ENCODE measurements at places on chromosomes 3 and 15. TPM values are rescaled to one million over a fixed set of nuclear protein-coding genes. Genes with fewer than 3 reads are reported as not detected.
A peak's percentile ranks its signal among the peaks of the same experiment; 100 is the strongest.

DNA sequence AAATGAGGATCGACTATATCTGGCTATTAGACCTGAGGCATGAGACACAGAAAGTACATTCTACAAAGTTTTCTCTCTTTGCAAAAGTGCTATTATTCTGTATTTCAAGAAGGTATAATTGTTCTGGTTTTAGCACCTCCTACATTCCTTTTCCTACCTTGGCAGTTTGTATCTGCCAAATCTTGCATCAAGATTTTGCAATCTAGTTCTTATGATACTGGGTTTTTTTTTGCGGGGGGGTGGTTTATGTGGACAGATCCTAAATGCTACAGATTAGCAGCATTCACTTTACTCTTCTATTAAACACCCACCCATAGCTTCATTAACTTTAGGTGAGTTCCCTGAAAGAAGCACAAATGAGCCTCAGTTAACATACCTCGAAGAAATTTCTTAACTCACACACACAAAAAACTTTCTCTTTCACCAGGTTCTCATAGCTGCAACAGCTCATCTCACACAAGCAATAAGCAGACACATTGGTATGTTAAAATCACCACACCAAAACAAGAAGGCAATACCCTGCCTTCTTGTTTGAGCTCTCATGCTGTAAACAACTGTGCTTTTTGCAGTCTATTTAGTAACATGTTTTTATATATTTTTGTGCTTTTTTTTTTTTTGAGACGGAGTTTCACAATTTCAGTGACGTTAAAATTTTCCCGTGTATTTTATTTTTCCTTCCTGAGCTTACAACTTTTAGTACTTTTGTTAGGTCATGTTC lies 73.0 kb upstream of the VGLL4 start:
- no peak for DNase-seq
- no peak overlapping the region for H3K27ac ChIP-seq
- no peak overlapping the region for H3K4me3 ChIP-seq
- H3K27me3 ChIP-seq = peaks cover 6% of the 10 kb centered on the region

The SAXO2 gene
- total RNA-seq = 4.4 TPM

GRCh38 chr3:126528800-126529541 lies 5.0 kb downstream of the CHST13 start:
- no peaks in the 10 kb centered on the region for H3K36me3 ChIP-seq
- H3K4me3 ChIP-seq = no peak overlapping the region
- H3K27me3 ChIP-seq = no peaks in the 10 kb centered on the region
- H3K27ac ChIP-seq = no peak overlapping the region

GRCh38 chr3:20769430-20769829 lies 583.4 kb upstream of the SGO1 start:
- no peak overlapping the region for H3K27ac ChIP-seq
- DNase-seq = no peak
- no peaks in the 10 kb centered on the region for H3K27me3 ChIP-seq
- H3K4me3 ChIP-seq = no peak overlapping the region
- H3K4me1 ChIP-seq = no peaks in the 10 kb centered on the region

GRCh38 chr3:20912406-20912805 lies 726.4 kb upstream of the SGO1 start:
- no peaks in the 10 kb centered on the region for H3K36me3 ChIP-seq
- no peak overlapping the region for H3K4me3 ChIP-seq
- no peaks in the 10 kb centered on the region for H3K27me3 ChIP-seq
- H3K4me1 ChIP-seq = no peaks in the 10 kb centered on the region

DNA sequence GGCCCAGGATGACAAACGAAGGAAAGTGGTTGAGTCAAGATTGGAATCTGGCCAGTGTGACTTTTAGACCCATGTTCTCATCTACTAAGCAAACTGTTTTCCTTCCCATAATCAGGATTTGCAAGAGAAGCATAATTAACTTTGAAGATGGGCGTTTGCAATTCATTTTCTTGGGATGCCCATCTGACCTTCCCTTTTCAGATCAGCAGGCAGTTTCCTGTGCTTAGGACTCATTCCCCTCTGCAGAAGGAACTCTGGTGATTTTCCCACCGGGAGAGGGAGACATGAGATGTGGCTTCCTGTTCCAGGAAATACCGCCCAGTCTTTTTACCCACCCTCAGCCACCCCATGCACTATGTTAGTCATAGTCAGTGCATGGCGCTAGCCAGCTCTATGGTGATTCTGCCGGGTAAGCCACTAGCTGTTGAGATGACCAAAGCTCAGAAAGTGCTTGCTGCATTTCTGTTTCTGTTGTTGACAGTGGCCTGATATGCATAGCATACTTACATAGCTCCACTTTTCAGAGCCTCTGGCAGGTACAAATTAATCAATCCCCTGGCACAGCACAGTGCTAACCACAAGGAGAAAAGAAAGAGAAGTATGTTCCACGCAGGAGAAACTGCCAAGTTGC lies 129.4 kb downstream of the VGLL4 start:
- H3K27me3 ChIP-seq = no peaks in the 10 kb centered on the region
- peaks cover 7% of the 10 kb centered on the region for H3K4me1 ChIP-seq
- no peak for DNase-seq
- peaks cover 9% of the 10 kb centered on the region for H3K36me3 ChIP-seq
- H3K4me3 ChIP-seq = no peak overlapping the region

GRCh38 chr15:85361323-85361722 lies 19.1 kb upstream of the AKAP13 start:
- no peak overlapping the region for H3K27ac ChIP-seq
- H3K4me1 ChIP-seq = peaks cover 10% of the 10 kb centered on the region

GRCh38 chr3:187005827-187006481 lies 75.6 kb downstream of the ST6GAL1 start:
- H3K27ac ChIP-seq = peak overlapping the region; percentile 73
- no peak for DNase-seq
- H3K27me3 ChIP-seq = no peaks in the 10 kb centered on the region
- peaks cover 51% of the 10 kb centered on the region for H3K36me3 ChIP-seq
- no peak overlapping the region for H3K4me3 ChIP-seq

- no peak for DNase-seq
- H3K36me3 ChIP-seq = no peaks in the 10 kb centered on the region
- no peaks in the 10 kb centered on the region for H3K4me1 ChIP-seq
- peaks cover 14% of the 10 kb centered on the region for H3K27me3 ChIP-seq
Measured at GRCh38 chr3:185162634-185163033, 9.8 kb upstream of the C3orf70 start.

GRCh38 chr3:156862338-156862737 lies 36.2 kb downstream of the LEKR1 start:
- no peaks in the 10 kb centered on the region for H3K4me1 ChIP-seq
- H3K36me3 ChIP-seq = no peaks in the 10 kb centered on the region
- no peak overlapping the region for H3K4me3 ChIP-seq
- H3K27ac ChIP-seq = no peak overlapping the region
- no peaks in the 10 kb centered on the region for H3K27me3 ChIP-seq
- DNase-seq = no peak

DNA sequence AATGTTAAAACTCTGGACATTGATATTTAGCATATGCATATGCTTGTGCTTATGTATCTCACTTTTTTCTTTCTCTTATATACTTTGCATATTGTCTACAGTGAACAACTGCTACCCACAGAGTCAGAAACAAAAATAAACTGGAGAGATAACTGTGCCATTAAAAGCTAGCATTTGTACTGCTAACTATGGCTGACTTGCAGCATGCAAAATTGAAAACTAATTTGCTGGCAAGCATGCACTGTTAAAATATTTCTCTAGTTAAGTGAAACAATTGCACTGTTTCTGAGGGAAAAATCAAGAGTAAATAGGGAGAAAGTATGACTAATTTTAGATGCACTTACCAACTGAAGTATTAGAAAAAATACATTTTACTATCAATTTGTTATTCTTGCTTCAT lies 177.8 kb downstream of the CBLB start:
- H3K4me1 ChIP-seq = peaks cover 35% of the 10 kb centered on the region
- no peak overlapping the region for H3K27ac ChIP-seq
- H3K27me3 ChIP-seq = no peaks in the 10 kb centered on the region
- H3K36me3 ChIP-seq = peaks cover 45% of the 10 kb centered on the region
- no peak overlapping the region for H3K4me3 ChIP-seq

GRCh38 chr3:129837065-129837642 lies 56.4 kb downstream of the TMCC1 start:
- peaks cover 11% of the 10 kb centered on the region for H3K4me1 ChIP-seq
- H3K36me3 ChIP-seq = peaks cover 14% of the 10 kb centered on the region
- no peak overlapping the region for H3K27ac ChIP-seq
- H3K4me3 ChIP-seq = no peak overlapping the region
- no peaks in the 10 kb centered on the region for H3K27me3 ChIP-seq

- H3K27me3 ChIP-seq = peaks cover 23% of the 10 kb centered on the region
- H3K27ac ChIP-seq = no peak overlapping the region
- H3K4me3 ChIP-seq = no peak overlapping the region
- no peaks in the 10 kb centered on the region for H3K4me1 ChIP-seq
Measured at GRCh38 chr15:61839546-61839945, 220.7 kb downstream of the VPS13C start.

The C3orf22 gene
- not detected for total RNA-seq

DNA sequence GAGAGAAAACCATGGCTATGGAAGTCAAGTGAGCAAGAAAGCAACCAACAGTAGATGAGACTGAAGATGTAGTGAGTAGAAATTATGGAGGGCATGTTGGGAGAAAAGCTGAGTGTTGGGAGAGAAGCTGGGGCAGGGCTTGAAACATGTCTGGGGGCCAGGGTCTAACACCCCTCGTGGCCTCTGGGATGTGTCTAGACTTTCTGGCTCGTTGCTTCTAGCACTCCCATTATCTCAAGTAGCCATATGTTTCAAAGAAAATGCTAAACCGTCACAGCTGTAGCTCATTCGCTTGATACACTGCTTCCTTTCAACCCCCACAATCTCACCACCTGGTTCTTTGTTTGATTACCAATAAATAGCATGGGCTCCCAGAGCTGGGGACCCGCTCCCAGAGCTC lies 83.8 kb upstream of the BCHE start:
- H3K4me3 ChIP-seq = no peak overlapping the region
- no peak for DNase-seq
- no peaks in the 10 kb centered on the region for H3K4me1 ChIP-seq
- H3K27ac ChIP-seq = no peak overlapping the region
- no peaks in the 10 kb centered on the region for H3K27me3 ChIP-seq

- H3K36me3 ChIP-seq = peaks cover 37% of the 10 kb centered on the region
- peak overlapping the region; percentile 99 for H3K27ac ChIP-seq
- H3K27me3 ChIP-seq = no peaks in the 10 kb centered on the region
Measured at GRCh38 chr3:52240059-52240885, 1.3 kb upstream of the TWF2 start.

The MAPKBP1 gene
- 19.0 TPM for total RNA-seq

The APOD gene
- total RNA-seq = not detected

The TNFAIP8L3 gene
- total RNA-seq = not detected

The LYZL4 gene
- not detected for total RNA-seq

- H3K27ac ChIP-seq = no peak overlapping the region
- DNase-seq = no peak
- H3K27me3 ChIP-seq = no peaks in the 10 kb centered on the region
- no peaks in the 10 kb centered on the region for H3K4me1 ChIP-seq
- no peaks in the 10 kb centered on the region for H3K36me3 ChIP-seq
Measured at GRCh38 chr3:154819491-154819890, 260.6 kb upstream of the MME start.

DNA sequence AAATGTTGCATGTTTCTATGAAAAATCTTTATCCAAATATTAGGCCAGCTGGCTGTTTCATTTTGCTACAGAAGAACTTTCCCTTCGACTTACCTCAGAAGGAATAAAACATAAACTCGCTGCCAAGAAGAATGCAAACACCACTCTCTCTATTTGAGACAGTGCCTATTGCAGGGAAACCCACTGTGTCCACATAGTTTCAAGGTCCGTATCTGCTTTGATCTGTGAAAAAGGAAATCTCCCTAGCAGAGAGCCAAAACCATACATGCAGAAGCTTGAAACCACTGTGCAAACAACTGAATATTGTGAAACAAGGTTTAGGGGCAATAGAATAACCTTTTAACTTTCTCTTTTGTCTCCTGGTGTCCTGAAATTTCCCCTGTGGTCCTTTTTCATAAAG lies 35.0 kb upstream of the CAPN7 start:
- H3K4me1 ChIP-seq = no peaks in the 10 kb centered on the region
- H3K4me3 ChIP-seq = no peak overlapping the region
- peaks cover 11% of the 10 kb centered on the region for H3K27me3 ChIP-seq
- no peaks in the 10 kb centered on the region for H3K36me3 ChIP-seq

The HHLA2 gene
- 0.70 TPM for total RNA-seq

The TEX55 gene
- not detected for total RNA-seq

DNA sequence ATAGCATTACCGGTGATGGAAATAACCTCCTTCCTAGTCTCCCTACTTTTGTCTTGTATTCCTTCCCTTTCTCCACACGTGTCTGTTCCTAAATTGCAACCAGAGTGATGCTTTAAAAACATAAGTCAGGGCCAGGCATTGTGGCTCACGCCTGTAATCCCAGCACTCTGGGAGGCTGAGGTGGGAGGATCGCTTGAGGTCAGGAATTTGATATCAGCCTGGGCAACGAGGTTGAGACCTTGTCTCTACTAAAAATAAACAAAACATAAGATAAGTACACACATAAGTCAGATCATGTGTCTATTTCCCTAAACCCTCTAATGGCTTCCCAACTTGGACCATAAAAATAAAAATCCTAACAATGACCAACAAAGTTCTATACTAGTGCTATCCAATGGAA lies 18.4 kb downstream of the ARMC8 start:
- no peak for DNase-seq
- H3K4me1 ChIP-seq = peaks cover 36% of the 10 kb centered on the region
- peaks cover 24% of the 10 kb centered on the region for H3K36me3 ChIP-seq

The CHRNA3 gene
- total RNA-seq = not detected

DNA sequence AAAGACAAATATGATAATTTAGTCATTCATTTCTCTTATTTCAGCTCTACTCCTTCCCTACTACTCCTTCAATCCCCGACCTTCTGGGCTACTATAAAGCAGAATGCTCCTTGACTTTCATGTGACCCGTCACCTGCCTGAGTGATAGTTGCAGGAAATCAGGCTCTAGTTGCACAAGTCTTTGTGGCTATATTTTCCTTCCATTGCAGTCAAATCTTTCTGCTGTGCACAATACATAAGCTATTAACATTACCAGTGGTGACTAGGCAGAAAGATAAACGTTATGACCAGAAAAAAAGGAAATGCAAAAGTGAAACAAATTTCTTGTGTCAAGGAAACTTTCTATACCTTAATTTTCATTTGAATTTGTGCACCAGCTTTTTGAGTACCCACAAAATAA lies 2.3 kb downstream of the SUCNR1 start:
- H3K4me3 ChIP-seq = no peak overlapping the region
- no peak overlapping the region for H3K27ac ChIP-seq
- H3K4me1 ChIP-seq = peaks cover 16% of the 10 kb centered on the region
- no peak for DNase-seq

DNA sequence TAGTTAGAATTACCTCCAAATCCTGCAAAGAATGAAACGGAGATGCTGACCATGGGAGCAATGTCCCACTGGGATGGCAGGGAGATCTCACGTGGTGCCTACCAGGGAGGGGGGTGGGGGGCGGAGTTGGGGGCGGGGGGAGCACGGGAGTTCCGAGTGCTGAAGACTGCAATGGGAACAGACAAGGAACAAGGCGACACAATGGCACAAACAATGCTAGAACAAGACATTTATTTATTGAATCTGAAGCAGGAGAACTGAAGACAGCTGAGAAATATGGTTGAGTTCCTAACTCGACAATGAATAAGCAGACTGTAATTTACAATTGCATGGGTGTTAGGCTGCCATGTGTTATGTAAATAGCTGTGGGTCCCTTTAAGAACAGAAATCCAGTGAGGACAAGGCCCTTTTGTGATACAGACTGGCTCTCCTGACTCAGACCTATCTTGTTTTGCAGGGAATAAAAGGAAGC lies 91.2 kb downstream of the AQP9 start:
- no peak for DNase-seq
- H3K4me1 ChIP-seq = peaks cover 9% of the 10 kb centered on the region
- H3K27ac ChIP-seq = no peak overlapping the region

GRCh38 chr3:38059591-38059990 lies 20.6 kb downstream of the DLEC1 start:
- H3K4me3 ChIP-seq = no peak overlapping the region
- peaks cover 1% of the 10 kb centered on the region for H3K36me3 ChIP-seq
- H3K4me1 ChIP-seq = peaks cover 6% of the 10 kb centered on the region
- H3K27me3 ChIP-seq = peaks cover 2% of the 10 kb centered on the region
- DNase-seq = no peak
